Keratinocyte (primary cell): ENCODE measurements at places on chromosomes 12 and 14.

- DNase-seq = peak; percentile 83
Observed at GRCh38 chr14:50038398-50039119, 77.8 kb downstream of the VCPKMT start.

- no peak for DNase-seq
Observed at GRCh38 chr12:42565633-42566032, 23.9 kb downstream of the PRICKLE1 start.

- no peak for DNase-seq
Observed at GRCh38 chr14:52860910-52861309, 69.5 kb upstream of the GNPNAT1 start.

DNA sequence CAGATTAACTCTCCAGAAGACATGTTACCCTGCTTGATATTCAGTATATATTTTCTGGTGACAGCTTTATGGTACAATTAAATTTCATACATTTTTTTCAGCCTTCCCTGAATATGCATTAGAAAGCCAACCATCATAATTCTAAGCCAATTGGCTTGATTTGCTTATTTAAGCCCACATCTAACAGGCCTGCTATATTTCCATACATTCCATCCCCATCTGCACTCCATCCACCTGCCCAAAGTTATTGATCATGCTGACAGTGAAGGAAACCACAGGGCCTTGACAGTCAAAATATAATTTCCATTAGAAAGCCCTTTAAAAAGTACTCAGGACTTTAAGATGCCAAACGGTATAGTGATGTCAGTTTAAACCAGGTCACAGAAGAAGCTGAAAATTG is 164.3 kb downstream of the GXYLT1 start:
- no peak for DNase-seq

DNA sequence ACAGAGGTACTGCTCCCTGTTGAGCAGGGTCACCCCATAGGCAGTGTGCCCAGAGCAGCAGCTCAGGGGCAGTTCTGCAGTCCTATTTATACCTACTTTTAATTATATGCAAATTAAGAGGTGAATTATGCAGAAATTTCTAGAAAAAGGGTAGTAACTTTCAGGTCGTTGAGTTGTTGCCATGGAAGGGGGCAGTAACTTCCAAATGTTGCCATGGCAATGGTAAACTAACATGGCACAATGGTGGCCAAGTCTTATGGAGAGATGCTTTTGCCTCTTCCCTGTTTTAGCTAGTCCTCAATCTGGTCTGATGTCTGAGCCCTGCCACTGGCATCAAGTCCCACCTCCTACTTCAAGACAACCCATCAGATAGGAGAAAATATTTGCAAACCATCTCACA is 30.4 kb upstream of the P2RX7 start:
- DNase-seq = no peak

GRCh38 chr14:33271891-33272290 is 333.2 kb downstream of the NPAS3 start:
- DNase-seq = no peak

DNA sequence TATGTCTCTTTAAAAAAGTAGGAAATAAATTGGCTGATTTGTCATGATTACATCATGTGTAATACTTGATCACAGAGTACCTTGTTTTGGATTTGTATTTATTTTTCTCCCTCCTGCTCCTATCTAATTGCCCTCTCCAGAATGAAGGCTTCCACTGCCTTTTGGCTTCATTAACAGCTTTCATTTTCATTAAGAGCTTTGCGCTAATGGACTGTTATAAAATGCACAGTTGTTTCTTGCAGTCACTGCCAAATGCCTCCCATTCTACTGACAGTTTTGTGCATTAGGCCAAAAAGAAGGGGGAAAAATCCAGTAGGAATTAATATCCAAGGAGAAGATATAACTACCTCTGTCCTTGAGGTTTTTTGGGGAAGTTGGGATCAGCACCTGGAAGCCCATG is 159.2 kb downstream of the NRXN3 start:
- no peak for DNase-seq

DNA sequence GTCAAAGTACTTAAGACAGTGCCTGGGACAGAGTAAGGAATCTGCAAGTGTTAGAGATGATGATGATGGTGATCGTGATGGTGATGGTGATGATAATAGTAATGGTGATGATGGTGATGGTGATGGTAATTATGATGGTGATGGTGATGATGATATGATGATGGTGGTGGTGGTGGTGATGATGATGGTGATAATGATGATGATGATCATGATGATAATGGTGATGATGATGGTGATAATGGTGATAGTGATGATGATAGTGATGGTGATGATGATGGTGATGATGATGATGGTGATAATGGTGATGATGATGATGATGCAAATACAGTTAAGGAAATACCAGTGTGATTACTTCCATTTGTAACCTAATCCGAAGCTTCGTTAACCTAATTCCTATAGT is 5.2 kb upstream of the TMEM132C start:
- no peak for DNase-seq

GRCh38 chr12:61896436-61896835 is 363.8 kb upstream of the USP15 start:
- no peak for DNase-seq

DNA sequence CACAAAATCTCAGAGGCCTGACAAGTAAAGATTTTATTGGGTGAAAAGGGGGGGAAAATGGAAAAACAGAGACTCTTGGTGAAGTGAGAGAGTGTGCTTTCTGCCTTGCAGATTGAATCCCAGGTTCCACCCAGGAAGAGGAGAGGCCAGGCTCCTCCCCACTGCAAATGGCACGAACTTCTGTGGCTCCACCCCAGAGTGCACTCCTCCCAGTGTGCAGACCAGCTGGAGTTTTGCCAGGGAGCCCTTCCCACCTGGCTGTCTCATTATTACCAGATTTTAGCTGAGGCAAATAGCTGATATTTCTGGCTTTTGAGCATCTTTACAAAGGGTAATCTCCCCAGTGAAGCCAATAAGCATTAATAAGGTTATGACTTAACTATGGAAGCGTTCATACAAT is 51.9 kb downstream of the TESPA1 start:
- DNase-seq = peak; percentile 46

GRCh38 chr14:89920056-89920455 is 34.5 kb downstream of the EFCAB11 start:
- no peak for DNase-seq

DNA sequence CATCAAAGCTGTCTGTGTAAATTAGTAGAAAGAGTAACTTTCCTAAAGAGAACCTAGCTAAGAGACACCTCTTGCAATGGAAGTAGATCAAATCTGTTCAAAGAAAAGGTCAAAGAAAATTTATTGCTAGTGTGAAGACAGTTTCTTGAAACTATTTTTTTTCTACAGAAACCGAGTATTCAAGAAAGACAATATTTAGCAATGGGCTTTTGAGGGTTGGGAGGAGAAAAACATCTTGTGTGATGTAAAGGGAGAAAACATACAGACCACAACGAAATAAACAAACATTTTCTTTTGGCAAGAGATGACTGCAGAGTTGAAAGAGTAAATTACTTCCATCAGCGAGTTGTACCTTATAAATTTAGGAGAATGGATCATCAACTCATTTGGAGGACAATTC is 24.4 kb downstream of the NKX2-1 start:
- no peak for DNase-seq

GRCh38 chr14:51282517-51282916 is 42.5 kb downstream of the TMX1 start:
- DNase-seq = no peak

DNA sequence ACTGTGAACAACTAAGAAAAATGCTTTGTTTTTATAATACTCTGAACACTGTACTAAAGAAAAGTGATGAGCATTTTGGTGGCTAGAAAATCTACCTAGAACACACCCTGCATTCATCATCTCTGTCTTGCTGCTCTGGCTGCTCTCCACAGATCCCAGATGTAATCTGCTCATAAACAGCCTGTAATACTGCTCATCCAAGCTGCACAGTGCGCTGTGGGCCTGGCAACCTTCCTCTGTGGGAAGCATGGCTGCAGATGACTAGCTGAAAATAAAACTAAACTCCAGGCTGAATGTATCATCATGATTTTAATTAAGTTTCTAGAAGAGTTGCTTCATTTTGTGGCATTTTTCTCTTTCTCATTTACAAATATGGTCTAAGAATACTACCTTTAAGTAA is 200.7 kb downstream of the SLC2A13 start:
- DNase-seq = no peak

DNA sequence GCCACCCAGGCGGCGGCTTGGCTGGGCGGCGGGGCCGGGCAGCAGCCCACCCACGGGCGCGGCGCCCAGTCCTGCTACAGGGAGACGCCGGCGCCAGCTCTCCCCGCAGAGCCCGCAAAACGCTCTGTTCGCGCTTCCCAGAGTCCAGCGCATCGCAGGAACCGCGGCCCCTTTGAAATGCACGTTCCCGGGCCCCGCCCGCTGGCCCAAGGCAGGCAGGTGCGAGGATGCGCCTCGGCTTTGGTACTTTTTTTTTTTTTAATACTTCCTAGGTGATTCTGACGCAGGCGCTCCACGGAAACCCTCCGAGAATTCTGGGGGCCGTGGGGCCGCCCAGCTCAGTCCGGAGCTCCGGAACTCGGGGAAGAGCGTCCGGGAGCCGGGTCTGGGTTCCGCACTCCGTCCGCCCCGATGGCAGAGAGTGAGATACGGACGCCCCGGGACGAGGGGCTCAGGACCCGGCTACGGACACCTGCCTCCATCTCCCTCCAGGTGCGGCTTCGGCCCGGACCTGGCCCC is 483 bp downstream of the POC1B start:
- no peak for DNase-seq

GRCh38 chr12:67740711-67741110 is 92.2 kb downstream of the DYRK2 start:
- no peak for DNase-seq

DNA sequence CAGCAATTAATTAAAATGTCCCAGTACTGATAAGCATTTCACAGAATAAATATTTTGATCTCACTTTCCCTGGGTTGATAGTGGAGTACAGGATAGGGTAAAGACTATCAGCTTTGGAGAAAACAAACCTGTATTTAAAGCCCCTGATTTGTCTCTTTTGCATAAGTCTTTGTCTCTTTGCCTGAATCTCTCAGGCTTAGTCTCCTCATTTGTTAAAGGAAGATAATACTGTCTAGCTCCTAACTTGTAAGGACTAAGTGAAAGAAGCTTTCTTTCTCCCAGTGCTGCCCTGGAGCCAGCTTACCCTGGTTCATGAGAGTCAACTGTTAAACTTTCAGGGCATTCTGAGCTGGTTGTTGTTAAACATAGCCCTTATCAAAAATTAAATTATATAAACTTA is 5.5 kb upstream of the NR1H4 start:
- no peak for DNase-seq

GRCh38 chr14:36967892-36968555 is 204.4 kb downstream of the SLC25A21 start:
- DNase-seq = no peak

- no peak for DNase-seq
Observed at GRCh38 chr14:99320105-99320572, 48.1 kb upstream of the BCL11B start.

- DNase-seq = no peak
Observed at GRCh38 chr12:111887926-111888745, 46.1 kb downstream of the MAPKAPK5 start.

GRCh38 chr14:96149131-96149530 is 55.5 kb upstream of the BDKRB2 start:
- no peak for DNase-seq

DNA sequence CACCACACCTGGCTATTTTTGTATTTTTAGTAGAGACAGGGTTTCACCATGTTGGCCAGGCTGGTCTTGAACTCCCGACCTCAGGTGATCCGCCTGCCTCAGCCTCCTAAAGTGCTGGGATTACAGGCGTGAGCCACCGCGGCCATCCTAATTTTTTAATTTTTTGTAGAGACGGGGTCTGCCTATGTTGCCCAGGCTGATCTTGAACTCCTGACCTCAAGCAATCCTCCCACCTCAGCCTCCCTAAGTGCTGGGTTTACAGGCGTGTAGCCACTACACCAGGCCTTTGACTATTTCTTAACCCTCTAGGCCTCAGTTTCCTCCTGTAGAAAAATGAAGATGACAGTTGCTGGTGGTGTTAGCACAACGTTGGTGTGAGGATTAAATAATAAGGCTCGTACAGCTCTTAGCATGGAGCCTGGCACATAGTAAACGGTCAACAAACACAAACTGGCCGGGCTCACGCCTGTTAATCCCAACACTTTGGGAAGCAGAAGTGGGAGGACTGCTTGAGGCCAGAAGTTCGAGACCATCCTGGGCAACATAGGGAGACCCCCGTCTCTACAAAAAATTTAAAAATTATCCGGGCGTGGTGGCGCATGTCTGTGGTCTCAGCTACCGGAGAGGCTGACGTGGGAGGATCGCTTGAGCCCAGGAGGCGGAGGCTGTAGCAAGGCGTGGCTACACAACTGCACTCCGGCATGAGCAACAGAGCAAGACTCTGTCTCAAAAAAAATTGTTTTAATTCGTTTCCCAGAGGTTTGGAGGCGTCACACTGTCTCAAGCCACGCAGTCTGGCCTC is 979 bp downstream of the DDX54 start:
- DNase-seq = no peak

- DNase-seq = no peak
Observed at GRCh38 chr12:109803678-109804077, 29.5 kb downstream of the TRPV4 start.

DNA sequence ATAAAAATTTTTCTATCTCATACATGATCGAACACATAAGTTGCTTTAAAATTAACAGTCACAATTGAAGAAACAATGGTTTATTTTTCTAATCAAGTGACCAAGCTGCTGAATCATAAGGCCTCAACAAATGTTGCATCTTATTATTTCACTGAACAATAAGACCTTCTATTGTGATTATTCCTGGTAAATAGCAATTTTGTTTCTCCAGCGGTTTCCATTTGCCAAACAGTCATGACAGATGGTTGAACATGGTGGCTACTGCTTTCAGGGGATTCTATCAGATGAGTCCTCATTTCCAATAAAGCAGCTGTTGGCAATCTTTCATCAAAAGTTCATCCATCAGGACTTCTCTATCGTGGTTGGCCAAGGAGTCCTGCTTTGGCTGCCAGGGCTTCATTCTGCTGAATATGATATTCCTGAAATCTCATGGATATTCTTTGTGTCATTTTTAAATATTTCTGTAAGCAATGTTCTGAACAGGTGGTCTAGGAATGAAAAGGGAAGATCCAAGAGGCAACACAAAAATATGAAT is 13.0 kb downstream of the TOMM20L start:
- no peak for DNase-seq

DNA sequence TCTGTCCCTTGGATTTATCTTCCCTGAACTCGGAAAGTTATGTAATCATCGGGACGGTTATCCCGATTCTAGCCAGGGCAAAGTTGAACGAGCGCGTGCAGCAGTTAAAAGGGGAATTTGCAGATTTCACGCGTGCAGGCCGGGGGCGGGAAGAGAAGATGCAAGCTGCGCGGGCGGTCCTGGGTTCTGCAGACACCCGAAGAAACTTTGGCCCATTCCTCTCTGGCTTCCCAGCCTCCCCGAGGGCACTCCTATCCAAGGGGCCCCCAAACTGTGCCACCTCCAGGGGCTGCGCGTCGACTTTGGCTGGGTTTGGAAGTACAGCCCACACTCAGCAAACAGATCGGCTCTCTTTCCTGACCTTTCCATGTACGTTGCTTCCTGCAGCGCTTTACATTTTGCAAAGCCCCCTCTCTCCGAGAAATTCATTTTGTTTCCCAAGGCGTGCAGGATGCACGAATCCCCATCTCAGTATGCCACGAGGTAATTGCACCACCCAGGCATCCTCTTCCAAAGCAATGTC is 941 bp upstream of the PPP1CC start:
- DNase-seq = no peak
